ENCODE measurements at places on chromosomes 5 and 9.

GRCh38 chr5:174817610-174818009, 93.2 kb downstream of the MSX2 start:
- no peak for DNase-seq

DNA sequence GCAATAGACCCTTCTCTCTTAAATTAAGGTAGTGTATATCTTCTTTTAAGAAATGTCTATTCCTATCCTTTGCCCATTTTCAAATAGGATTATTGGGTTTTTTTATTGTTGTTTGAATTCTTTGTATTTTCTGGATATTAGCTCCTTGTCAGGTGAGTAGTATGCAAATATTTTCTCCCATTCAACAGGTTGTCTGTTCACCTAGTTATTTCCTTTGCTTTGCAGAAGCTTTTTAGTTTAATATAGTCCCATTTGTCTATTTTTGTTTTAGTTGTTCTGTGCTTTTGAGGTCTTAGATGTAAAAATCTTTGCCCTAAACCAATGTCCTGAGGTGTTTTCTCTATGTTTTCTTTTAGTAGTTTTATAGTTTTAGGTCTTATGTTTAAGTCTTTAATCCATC, 104.7 kb downstream of the CWC27 start:
- DNase-seq: no peak

- DNase-seq: no peak
Measured at GRCh38 chr5:143108498-143109128, 294.9 kb downstream of the NR3C1 start.

DNA sequence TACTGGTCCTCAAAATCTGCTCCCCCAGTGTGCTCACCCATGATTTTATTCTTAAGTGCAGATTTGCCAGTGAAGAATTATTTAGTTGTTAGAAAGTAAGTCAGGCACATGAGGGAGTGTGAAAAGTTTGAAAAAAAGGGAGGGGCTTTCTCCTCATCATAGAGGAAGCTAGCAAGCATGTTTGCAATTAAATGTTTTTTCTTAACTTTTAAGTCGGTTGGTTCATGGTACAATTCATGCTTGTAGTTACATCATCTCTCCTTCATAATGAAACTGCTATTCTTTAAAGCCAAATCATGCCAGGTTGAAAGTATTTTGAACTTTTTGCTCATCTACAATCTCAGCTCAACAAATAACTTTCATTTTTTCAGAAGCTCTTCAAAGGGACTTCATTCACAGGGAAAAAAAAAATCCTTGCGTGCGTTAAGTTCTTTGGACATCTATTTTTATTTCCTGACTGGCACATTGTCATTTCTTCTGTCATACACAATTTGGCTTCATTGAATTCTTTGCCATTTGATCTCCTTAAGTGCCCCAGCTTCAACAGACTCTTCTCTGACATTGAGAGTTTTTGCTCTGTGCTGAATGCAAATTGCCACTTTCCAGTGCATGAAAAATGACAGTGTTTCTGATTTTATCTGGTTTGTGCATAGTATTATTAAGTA, 456.9 kb downstream of the TMEM232 start:
- DNase-seq: no peak

DNA sequence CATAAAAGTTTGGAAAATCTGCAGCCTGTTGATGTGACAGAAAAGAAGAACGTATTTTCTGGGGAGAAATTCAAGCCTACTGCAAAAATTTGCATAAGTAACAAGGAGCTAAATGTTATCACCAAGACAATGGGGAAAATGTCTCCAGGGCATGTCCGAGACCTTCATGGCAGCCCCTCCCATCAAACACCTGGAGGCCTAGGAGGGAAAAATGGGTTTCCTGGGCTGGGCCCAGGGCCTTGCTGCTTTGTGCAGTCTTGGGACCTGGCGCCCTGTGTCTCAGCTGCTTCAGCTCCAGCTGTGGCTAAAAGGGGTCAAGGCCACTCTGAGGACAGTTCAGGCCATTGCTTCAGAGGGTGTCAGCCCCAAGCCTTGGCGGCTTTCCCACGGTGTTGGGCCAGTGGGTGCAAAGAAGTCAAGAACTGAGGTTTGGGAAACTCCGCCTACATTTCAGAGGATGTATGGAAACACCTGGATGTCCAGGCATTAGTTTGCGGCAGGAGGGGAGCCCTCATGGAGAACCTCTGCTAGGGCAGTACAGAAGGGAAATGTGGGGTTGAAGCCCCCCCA, 13.1 kb downstream of the CERT1 start:
- DNase-seq: no peak

- DNase-seq: no peak
Measured at GRCh38 chr9:135566552-135566951, 5.0 kb downstream of the PAEP start.

DNA sequence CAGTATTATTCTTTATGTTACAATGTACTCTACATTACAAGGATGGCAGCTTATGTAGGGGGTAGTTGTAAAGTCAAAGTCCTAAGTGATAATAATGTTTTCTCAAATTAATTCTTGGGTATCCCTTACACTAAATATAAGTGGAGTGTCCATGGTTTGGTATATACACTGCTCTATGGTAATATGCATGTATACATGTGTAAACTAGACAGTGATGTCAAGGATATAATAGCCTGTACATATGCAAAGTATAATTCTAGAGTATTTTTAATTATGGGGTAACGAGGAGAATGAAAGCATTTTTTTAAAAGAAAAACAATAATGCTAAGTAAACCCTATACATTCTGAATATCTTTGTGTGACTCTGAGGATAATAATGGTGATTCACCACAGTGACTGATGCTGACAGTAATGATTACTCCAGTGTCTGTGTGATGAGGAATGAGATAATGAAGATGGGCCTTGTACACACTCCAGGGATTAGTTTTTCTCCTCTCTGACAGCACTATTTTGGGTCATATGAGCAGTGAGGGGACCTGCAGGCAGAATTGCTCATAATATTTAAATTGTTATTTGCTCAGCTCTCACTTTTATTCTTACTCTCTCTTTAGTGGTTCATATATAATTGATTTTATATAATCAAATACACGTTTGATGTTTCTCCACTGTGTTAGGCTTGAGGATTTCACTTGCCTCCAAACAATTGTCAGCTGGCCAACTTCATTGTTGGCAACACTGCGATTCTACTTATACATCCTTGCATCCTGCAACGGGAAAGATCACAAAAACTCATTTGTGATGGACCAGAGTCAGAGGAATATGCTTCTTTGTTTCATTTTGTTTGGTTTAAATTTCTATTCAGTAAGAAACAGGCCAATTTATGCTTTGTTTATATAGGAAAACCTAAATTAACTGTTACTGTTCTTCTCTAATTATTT, 88.2 kb downstream of the NREP start:
- DNase-seq: no peak

DNA sequence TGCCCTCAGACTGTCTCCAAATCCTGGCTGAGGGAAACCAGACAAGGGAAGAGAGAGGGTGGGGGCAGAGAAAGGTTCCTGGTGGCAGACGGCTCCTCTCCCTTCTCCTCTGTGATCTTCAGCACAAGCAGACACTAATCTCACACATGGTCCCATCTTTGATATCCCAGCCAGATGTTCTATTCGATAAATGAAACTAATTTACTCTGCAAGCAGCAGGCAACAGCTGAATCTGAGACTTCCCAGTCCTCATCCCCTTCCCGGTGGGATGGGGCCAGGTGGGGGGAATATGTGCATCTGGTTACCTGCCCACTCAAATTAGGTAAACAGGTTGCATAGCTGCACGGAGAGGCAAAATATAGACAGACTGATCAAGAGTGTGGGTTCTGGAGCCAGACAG, 208.9 kb upstream of the PANK3 start:
- DNase-seq: no peak

- DNase-seq: no peak
Measured at GRCh38 chr5:42825422-42826148, 13.9 kb upstream of the SELENOP start.

- no peak for DNase-seq
Measured at GRCh38 chr5:54905246-54905795, 80.1 kb downstream of the ESM1 start.

GRCh38 chr9:69376651-69377050, 51.6 kb downstream of the ENTREP1 start:
- DNase-seq: no peak

DNA sequence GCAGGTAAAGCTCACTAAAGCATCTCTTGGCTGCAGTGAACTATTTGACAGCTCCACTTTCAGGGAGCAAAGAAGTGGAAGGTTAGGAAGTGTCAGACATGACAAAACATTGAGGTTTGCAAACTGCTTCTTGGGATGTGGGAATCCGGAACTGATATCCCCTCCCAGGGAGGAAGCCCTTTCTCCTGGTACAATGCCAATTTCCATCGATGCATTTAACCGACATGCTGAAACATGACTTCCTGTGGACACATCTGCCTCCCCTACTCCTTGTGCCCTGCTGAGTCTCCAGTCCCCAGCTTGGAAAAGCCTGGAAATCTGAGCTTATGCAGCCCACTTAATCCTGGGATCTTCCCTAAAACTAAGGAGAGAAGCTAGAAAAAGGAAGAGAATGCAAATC, 323.1 kb upstream of the DAP start:
- DNase-seq: no peak

- no peak for DNase-seq
Measured at GRCh38 chr5:139895647-139896046, 100.0 kb downstream of the PSD2 start.

- DNase-seq: no peak
Measured at GRCh38 chr5:62900976-62901375, 322.4 kb downstream of the LRRC70 start.

GRCh38 chr5:155466851-155467250, 453.3 kb downstream of the KIF4B start:
- no peak for DNase-seq

DNA sequence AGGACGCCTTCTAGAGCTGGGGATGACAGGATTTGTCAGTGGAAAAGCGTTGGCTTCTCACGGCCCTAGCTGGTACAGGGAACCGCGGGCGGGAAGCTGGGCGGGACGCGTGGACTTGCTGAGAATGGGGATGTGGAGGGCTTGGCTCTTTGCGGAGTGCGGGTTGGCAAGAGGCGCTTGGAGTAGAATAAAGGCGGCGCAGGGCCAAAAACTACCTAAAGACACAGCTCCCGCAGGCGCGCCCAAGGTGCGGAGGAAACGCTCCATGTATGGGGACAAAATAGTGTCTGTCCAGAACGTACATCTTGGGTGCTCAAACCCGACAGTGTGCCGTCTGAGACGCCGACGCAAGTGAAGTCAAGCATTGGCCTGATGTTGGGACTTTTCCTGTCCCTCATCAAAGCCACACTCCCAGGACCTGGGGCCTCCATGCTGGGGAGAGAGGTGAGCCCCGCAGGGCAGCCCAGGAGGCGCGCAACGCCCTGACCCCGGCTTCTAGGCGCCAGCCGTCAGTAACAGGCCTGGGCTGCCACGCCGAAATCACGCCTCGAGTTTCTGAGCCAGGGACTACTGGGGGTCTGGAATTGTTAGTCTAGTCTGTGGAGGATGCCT, 1.6 kb upstream of the NKX2-5 start:
- DNase-seq: no peak

- DNase-seq: no peak
Measured at GRCh38 chr5:154268073-154268472, 77.5 kb downstream of the GALNT10 start.

DNA sequence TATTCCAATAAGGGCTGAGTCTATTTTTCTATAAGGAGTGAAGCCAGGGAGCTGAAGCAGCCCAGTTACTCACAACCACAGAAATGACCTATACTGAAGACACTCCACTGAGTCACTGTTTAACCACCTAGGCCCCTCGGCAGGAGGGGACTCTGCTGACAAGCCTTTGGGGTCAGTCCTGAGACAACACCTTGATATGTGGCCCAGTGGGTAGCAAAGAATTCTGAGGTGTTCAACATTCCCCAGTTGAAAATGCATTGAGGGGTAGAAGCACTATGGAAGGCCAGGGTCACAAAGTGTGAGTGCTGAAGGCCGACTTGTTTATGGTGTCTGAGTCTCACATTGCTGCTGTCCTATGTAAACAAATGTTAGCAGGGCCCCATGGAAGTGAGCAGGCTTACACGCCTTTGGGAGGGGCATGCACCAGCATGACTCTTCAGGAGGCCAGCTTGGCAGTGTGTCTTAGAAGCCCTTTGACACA, 112.6 kb upstream of the NFIL3 start:
- peak; percentile 28 for DNase-seq

GRCh38 chr5:16671208-16671607, 54.4 kb upstream of the RETREG1 start:
- DNase-seq: no peak

GRCh38 chr5:81789033-81789432, 38.1 kb upstream of the SSBP2 start:
- DNase-seq: no peak

DNA sequence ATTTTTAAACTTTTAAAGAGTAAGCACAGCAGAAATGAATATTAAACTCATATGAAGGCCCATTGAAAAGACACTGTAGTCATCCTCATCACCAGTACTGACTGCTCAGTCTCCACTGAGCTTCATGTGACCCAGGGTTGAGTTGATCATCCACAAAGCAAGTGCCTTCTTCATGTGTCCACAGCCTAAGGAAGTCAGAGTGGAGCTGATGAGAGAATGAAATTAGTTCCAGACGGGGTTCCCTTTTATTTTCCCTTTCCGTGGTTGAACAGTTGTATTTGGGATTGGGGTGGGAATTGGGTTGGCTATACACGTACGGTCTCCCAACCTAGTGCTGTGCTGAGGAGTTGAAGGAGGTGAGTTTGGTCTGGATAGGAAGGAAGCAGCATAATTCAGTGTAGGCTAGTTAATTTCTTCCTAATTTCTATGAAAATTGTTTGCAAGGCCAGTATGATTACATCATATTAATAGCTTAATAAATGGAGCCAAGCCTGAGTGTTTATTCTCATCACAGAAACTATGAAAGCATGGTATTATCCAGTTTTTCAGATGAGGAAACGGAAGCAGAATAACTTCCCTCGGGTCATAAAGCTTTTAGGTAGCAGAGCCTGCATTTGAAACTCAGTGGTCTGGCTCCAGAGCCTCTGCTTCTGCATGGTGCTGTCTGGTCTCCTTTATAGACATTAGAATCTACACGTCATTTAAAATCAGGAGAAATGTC, 103.9 kb upstream of the DMRT1 start:
- DNase-seq: no peak

DNA sequence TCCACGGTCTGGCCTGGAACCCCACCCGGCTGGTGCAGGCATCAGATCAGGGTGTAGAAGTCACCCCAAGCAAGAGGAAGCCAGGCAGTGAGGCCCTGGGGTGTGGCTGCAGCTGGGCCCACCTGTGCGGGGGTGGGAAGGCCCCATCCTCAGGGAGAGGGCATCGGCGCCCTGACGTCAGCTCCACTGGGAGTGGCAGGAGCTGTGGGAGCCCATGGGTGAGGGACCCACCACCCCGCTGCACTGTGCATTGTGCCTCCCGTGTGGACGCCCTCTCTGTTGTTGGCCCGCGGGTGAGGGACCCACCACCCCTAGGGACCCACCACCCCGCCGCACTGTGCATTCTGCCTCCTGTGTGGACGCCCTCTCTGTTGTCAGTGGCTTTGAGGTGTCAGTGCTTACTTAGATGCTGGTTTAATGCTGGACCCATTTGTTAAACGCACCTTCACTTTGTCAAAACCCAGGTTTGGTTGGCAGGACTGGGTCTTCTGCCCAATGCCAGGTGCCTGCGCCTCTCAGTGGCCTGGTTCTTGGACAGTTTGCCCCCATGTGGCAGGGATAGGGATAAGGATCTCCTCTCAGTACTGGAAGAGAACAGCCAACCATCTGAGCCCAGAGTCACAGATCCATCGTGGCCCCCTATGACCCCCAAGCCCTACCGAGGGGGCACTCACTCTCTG, 6.9 kb upstream of the EXOC3 start:
- no peak for DNase-seq

Measured in left renal cortex interstitium (tissue), 4 donors.